ENCODE measurements at places on chromosomes 16 and 17.

DNA sequence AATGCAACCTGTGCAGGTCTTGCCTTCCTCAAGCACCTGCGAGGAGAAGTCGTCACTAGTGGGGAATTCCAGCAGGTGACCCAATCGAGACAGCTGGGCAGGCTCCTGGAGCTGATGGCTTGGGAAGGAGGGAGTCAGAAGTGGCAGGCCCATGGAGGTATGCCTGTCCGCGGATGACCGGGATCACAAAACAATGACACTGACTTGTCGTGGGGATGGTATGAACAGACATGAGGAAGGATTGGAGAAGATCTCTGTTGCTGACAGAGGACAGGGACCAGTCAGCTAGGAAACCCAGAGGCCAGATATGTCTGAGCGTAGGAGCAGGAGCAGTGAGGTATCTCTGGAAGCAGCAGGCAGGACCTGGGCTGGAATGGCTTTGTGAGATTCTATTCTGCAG lies 233.3 kb downstream of the SOX9 start:
- no peak for DNase-seq

- no peak for DNase-seq
Measured at GRCh38 chr17:62923258-62924150, 42.5 kb upstream of the TANC2 start.

GRCh38 chr16:51388516-51388951 lies 237.5 kb upstream of the SALL1 start:
- no peak for DNase-seq

DNA sequence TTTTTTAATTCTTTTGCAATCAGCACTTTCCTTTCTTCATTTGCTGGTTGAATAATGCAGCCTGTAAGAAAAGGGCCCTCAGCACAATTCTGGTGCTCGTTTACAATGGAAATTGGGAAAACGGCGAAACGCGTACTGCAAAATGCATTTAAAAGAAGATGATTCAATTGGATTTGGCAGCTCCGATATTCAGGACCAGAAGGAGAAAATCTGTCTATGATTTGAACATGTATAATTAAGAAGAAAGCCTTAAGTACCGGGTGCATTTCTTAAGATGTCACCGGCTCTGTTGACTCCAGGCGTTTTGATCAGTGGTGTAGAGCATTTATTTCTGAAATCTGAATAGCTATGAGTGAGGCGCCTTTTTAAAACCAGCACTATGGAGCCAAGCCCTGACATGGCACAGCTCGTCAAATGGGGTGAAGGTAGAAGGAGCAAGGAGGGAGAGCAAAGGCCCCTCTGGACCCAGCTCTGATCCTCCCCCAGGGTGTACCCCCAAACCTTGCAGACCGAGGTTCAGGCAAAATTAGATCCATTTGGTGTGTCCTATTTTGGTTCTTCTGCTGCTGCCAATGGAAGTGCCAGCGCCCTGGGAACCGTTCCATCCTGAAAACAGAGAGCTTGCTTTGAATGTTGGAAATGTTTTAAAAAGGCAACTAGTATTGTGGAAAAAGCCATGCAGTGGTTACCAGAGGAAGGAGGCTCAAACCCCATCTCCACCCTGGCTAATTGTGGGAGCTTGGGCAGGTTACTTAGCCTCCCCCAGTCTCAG lies 161.4 kb upstream of the RPL38 start:
- no peak for DNase-seq

DNA sequence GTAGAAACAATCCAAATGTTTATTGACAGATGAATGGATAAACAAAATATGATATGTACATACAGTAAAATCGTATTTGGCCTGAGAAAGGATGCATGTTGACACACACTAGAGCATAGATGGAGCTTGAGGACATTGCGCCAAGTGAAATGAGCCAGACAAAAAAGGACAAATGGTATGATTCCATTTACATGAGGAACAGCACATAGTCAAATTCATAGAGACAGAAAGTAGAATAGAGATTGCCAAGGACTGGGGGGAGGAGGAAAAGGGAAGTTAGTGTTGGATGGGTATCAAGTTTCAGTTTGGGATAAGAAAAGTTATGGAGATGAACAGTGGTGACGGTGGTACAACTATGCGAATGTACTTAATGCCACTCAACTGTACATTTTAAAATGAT lies 47.9 kb downstream of the COPRS start:
- DNase-seq: no peak

DNA sequence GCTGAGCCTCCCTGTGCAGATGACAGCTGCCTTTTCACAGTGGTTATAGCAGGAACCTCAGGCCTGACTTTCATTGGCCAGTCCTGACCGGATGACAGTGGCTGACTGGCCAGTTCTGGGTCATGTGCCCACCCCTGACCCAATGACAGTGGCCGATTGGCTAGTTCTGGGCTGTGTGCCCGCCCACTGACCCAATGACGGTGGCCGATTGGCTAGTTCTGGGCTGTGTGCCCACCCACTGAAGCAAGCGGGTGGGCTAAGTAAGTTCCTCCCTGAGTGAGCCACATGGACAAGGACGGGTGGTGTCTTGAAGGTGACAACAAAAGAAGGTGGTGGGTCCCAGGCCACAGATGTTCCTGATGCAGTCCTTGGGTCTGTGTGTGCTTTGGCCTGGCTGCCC lies 9.5 kb downstream of the DEF8 start:
- no peak for DNase-seq

- DNase-seq: no peak
Measured at GRCh38 chr17:69524854-69525253, 110.4 kb downstream of the MAP2K6 start.

DNA sequence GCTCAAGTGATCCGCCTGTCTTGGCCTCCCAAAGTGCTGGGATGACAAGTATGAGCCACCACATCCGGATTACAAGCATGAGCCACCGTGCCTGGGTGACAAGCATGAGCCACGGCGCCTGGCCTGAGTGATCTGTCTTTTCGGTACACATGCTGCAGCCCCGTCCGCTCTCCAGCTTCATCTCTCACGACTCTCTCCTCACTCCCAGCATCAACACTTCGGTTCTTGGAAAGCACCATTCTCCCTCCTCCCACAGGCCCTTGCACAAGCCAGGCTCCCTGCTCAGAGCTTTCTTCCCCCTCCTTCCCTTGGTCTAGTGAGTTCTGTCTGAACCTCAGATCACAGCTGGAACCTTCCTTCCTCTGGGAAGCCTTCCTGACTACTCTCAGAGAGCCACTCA lies 6.5 kb upstream of the NCBP3 start:
- no peak for DNase-seq

DNA sequence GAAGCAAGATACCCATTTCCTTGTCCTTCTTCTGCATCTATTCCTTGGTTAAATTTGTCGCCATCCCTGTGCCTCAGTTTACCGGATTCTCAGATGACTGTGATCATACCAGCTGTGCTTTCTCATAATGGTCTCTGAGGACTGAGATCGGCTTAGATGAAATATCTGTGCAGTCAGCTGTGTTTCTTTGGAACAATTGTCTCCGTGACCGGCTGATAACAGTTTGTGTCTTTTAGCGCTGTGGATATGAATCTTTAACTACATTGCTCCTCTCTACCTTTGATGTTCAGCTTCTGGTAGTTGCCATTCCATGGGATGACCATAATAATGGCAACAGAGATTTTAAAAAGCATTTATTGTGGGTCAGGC lies 473 bp downstream of the FTO start:
- no peak for DNase-seq

DNA sequence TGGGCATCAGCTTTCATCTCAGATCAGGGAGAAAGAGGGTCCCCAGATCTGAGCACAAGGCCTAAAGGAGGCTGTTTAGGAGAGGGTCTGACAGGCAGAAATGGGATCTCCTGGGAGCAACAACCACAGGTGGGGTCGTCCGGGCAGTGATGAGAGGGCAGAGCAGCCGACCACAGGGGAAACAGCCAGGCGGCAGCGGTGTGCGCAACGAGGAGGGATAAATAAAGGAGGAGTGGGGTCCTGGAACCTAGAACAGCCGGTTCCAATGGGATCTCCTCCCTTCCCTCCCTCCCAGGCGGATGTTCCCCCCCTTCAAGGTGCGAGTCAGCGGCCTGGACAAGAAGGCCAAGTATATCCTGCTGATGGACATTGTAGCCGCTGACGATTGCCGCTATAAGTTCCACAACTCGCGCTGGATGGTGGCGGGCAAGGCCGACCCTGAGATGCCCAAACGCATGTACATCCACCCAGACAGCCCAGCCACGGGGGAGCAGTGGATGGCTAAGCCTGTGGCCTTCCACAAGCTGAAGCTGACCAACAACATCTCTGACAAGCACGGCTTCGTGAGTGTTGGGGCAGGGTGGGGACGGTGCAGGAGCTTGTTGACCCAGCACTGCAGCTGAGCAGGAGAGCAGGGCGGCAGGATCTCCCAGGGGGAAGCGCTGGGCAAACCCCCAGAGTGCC lies 1.9 kb downstream of the TBX2 start:
- DNase-seq: no peak

All from KG1 (cell line).